ENCODE measurements at places on chromosomes 2 and 18.

DNA sequence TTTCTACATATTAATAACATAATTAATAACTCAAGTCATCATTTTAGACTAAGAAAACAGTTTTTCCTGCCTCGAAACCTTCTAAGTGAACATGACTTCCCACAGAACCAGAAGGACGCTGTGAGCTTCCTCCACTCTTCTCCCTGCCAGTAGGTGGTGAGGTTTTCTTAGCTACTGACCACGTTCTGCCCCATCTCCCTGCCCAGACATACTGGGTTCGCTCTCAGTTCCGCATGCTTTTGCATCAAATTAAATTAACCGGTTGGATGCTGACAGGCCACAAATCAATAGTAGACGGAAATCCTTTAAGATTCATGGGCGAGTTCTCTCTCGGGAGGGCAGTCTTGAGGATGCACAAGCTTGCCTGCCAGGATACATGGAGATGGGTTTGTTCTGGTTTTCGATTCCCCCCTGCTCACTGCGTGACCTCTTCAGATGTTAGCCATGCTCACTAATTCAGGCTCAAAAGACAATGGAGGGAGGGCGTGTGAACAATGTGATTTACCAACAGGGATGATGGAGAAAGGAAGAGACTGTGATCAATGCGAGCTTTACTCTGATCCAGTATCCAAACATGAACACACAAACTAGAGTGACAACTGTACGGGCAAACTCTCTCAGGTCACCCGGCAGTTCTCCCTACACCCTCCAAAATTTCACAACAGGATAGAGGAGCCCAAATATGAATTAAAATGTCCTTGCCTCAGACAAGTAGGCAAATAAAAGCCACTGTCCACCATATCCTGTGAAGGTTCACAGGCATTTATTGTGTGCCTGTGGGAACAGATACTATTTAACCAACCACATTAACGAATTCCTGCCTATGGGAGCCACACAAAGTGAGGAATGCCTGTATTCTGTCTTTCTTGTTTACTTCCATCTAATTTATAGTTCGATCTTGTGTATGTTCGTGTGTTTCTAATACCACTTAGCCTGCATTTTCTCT lies 375.7 kb downstream of the EIPR1 start:
- no peak for DNase-seq

DNA sequence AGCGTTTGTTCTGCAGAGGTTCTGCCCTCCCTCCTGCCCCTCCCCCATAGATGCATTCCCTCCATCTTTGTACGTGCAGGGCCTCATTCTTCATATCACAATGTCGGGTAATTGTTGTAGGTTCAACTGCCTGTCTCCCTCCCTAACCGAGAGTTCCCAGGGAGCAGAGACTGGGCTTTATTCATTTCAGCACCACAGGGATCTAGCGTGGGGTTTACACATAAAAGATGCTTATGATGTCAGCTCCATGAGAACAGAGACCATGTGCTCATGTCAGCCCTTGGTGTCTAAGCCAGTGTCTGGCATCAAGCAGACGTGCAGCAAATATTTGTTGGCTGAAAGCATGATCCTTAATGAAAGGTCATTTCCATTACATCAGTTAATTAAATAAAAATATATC lies 298.9 kb upstream of the TRIB2 start:
- DNase-seq = no peak

GRCh38 chr18:53698907-53699306 lies 525.6 kb downstream of the MBD2 start:
- no peak for DNase-seq

DNA sequence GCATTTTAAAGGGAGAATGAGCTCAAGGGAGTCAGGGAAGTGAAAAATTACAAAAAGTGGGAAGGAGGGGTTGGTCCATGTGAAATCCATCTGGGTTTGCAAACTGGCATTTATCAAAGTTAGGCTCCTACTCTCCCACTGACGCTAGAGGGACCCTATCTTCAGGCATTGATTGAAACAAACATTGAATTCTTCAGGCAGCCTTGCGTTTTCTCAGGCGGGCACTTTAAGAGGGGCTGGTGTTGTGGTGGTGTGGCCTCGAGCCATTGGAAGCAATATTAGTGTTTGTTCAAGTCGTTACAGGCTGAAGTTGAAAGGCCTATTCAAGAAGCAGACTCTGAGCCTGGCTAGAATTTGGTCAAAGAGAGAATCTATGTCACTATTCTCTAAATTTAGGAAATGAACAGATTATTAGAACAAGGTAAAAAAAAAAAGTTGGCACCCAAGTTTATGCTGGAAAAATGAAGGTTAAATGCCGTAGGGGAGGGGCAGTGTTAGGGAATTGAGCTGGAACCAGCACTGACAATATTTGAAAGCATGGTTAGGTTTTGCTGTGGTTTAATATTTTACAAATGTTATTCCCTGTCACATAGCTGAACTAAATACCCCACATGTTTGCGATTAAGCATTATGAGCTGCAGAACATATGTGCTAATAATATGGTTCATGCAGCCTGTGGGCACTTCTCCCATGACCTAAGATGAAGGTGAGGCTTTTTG lies 36.8 kb downstream of the STON1 start:
- DNase-seq = no peak

GRCh38 chr2:113136828-113137775 lies 9.7 kb downstream of the IL1RN start:
- DNase-seq = no peak

- no peak for DNase-seq
Measured at GRCh38 chr2:177783091-177783490, 289.5 kb downstream of the PDE11A start.

DNA sequence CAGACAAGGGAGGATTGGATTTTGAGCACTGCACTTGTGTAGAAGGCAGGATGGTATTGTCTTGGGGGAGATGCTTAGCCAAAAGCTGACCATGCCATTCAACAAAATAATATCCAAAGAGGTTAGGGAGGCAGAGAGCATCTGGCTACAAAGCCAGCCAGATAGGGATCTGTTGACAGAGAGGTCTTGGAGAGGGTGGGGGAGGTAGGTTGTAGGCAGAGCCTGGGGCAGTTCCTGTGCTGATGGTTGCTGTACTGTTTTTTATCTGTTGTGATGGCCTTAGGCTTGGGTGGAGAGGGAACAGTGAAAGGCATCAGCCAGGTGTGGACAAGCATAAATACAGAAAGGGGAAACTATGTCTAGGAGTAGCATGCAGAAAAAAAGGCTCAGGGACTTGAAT lies 100.9 kb downstream of the AQP4 start:
- no peak for DNase-seq

- DNase-seq = peak; percentile 30
Measured at GRCh38 chr2:240626531-240627300, 1.4 kb downstream of the GPR35 start.

GRCh38 chr2:105768961-105769452 lies 24.3 kb downstream of the NCK2 start:
- DNase-seq = no peak

- DNase-seq = no peak
Measured at GRCh38 chr18:65049586-65049985, 701.2 kb upstream of the CDH7 start.

DNA sequence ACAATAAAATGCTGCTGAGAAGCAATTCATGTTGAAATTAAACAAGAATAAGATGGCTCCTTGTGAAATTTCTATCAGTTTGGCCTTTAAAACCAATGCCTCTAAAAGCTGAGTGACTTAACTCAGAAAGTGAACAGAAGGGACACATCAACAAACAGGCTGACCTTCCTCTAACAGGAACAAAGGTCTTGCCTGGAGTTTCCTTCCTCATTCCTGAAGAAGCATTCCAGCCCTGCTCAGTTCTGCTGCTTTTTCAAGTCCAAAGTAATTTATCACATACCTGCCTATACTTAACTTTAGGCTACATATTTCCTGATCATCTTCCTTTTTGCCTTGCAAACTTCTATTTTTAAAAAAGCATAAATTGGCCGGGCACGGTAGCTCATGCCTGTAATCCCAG lies 14.1 kb downstream of the PTRHD1 start:
- no peak for DNase-seq

- DNase-seq = no peak
Measured at GRCh38 chr2:58604096-58604495, 363.0 kb upstream of the FANCL start.

GRCh38 chr2:196792865-196793264 lies 6.6 kb downstream of the GTF3C3 start:
- no peak for DNase-seq

GRCh38 chr2:76808732-76809131 lies 713.4 kb downstream of the LRRTM4 start:
- DNase-seq = no peak

DNA sequence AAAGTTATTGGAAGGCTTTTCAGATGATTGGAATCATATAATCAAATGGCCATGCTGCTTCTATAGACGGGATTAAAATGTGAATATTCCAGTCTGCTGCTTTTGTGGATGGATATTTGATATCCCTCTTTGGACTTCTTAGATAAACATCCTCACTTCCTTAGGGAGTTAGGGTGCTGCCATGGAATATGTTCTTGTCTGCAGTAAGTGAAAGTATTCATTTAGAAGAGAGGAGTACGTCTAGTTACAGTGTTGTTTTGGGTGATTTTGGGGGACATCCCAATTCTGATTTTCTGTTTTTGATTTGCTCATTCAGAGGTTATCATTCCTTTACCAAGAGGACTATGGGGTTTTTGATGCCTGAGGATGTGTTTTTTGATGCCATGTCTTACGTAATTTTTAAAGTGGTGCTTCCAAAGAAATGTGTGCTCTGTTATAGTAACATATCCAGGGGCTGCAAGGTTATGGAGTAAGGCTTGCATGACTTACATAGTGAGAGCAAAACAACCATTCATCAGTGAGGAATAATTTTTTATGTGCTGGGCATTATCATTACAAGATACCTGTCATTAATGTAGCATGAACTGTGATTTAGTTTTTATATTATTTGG lies 33.6 kb downstream of the ASXL3 start:
- DNase-seq = no peak

GRCh38 chr2:230784795-230785194 lies 72.2 kb downstream of the CAB39 start:
- no peak for DNase-seq

DNA sequence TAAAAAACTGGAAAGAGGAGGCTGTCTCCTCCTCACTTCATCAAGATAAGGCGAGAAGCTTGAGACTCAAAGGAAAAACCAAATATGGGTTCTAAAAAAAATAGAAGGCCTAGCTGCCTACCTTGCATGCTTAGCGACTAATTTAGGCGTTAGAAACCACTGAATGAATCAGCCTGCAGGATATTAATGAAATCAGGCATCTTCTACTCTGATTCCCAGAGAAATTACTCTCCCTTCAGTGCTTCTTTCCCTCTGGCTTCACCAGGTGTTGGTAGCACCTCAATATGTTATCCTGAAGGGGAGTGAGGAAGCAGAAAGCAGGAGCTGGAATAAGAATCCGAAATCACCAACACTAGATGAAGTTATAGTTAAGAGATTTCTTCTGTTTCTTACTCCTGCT lies 749.8 kb upstream of the NRXN1 start:
- DNase-seq = no peak

GRCh38 chr2:84878459-84878858 lies 2.4 kb downstream of the TRABD2A start:
- DNase-seq = no peak

DNA sequence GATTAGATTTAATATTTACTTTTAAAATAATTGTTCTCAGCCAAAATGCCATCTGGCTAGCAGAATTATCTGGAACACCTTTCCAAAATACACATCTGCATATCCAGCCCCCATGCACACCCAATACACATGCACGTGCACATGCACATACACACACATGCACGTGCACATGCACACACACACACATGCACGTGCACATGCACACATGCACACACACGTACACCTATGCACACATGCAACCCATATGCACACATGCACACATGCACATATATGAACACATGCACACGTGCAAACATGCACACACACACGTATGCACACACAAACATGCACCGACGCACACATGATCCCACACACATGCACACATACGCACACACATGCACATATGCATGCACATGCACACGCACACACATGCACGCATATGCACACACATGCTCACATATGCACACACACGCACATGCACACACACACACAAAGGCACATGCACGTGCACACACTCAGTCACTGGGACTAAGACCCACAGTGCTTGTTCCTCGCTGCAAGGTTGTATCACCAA lies 53.5 kb downstream of the COPS8 start:
- no peak for DNase-seq

- no peak for DNase-seq
Measured at GRCh38 chr2:42196403-42197267, 27.5 kb downstream of the EML4 start.

GRCh38 chr2:7007846-7008741 lies 90.9 kb downstream of the RNF144A start:
- no peak for DNase-seq

DNA sequence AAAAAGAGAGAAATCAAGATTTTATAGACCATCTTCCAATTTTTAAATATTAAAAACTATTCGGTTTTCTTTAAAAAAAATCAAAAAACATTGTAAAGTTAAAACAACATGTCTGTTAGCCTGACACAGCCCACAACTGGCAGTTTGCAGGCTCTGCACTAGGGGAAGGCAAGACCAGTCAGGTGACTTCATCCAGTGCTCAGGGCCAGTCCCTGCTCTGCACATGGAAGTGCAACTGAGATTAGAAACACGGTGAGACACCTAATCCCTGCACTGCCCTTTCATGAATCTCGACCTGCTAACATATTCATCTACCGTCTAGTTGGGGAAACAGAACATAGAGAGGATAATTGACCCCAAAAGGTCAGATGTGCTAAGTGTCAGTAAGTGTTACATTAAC lies 135.2 kb downstream of the BARD1 start:
- no peak for DNase-seq

DNA sequence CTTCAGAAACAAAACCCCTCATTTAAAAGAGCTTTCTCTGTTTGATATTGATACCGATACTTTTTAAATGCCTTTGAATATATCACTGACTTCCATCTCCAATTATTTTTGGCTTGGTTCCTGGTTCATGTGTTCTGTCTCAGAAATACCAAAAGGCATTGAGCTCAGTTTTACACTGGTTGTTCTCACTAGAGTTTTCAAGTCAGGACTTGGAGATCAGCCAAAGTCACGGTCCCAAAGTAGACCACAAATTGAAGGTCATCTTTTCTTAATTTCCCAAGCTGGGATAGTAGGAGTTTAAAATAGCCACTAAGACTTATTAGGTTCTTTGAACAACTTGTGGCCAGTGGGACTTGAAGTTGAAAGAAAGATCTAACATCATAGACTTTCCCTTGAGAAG lies 24.2 kb downstream of the DHRS9 start:
- no peak for DNase-seq

All from stimulated activated CD4-positive, alpha-beta T cell treated with anti-CD3 and anti-CD28 coated beads, Interleukin-12 subunit alpha, Interleukin-12 subunit beta, amount 100 ng/mL, for 24 hours (primary cell).